CD8-positive, alpha-beta T cell (primary cell): ENCODE measurements at places on chromosomes 3 and 15. TPM values are rescaled to one million over a fixed set of nuclear protein-coding genes. Genes with fewer than 3 reads are reported as not detected.

MAN2A2 gene
- total RNA-seq, result 172 TPM

SLC15A2 gene
- 1.5 TPM for total RNA-seq

PRR20G gene
- not detected for total RNA-seq

KIF15 gene
- total RNA-seq, result 0.64 TPM

- peak; percentile 2 for DNase-seq
Observed at GRCh38 chr15:62306851-62307504, 141.9 kb upstream of the C2CD4B start.

- DNase-seq, result no peak
Observed at GRCh38 chr3:49803465-49804140, 542 bp downstream of the INKA1 start.

GRCh38 chr3:126375835-126376331, 18.7 kb upstream of the KLF15 start:
- no peak for DNase-seq

- DNase-seq, result no peak
Observed at GRCh38 chr3:135159681-135160247, 364.7 kb downstream of the EPHB1 start.

GRCh38 chr15:87827131-87827530, 429.4 kb downstream of the NTRK3 start:
- DNase-seq, result no peak

DNA sequence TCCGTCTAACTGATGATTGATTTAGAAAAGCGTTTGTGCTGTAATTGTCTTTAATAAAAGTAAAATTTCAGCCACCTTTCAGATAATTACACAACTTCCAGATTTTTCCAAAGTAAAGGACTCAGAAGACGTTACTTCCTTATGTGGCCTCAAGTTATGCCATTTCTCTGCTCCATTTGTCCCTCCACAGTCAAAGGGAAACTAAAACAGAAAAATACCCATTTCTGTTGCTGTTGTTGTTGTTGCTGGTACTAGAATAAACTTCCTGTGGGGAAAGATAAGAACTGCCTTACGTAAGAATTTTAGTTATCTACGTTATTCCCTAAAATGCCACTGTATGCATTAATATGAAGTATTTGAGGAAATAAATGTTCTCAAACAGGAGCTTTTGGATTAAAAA, 153.9 kb downstream of the P3H2 start:
- no peak for DNase-seq

DNA sequence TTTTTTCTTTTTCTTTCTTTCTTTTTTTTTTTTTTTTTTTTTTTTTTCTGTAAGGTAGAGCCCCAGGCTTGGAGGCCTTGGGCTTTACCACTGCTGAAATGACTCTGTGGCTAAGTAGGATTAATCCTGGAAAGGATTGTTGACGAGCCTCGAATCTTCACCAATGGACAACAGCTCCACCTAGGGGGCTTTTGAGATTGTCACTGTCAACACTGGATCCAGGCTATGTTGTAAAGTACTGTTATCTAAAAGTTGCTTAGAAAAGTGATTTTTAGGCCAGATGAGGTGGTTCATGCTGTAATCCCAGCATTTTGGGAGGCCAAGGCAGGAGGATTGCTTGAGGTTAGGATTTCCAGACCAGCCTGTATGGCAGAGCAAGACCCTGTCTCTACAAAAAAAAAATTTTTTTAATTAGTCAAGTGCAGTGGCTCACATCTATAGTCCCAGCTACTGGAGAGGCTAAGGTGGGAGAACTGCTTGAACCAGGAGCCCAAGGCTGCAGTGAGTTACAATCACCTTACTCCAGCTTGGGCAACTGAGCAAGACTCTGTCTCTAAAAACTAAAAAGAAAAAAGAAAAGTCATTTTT, 41.6 kb downstream of the KLHL18 start:
- DNase-seq, result peak; percentile 28

- no peak for DNase-seq
Observed at GRCh38 chr3:190911382-190911781, 48.9 kb upstream of the GMNC start.

DNA sequence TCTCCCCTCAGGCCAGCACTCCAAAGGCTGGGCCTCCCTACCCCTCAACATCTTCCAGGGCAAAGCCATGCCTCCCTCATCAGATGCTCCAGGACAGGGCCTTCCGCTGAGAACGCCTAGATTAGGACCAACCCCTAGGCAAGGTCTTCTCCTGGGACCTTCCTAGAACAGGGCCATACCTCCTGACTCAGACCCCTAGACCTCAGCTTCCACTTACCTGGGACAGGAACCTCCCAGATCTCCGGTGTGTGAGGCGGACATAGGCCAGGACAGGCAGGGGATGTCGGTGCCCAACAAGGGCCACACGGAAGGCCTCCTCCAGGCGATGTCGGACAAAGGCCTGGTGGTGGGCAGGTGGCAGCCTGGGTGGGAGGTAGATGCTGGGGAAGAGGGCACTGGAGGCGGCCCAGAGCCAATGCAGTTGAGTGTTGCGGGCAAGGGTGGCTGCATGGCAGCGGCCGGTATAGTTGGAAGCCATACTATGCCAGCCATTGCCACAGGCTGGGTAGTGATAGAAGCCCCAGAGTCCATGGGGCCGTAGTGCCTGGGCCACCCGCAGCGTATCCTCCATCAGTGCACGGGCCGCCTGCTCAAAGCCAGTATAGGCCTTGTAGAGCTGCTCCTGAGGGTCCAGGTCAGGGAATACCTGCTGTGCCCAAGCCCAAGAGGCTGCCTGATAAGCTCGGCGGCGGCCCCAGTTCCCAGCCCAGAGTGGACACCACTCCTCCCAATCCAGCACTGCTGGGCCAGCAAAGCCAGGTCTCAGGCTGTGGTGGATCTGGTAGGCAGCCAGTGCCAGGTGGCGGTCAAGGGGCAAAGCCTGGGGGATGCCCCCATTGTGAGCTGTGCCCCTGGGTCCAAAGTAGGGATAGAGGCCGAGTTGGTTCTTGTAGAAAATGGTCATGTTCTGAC, 2.5 kb upstream of the IFRD2 start:
- DNase-seq, result peak; percentile 14

GRCh38 chr3:112815981-112816380, 30.7 kb downstream of the CD200R1L start:
- DNase-seq, result no peak

DNA sequence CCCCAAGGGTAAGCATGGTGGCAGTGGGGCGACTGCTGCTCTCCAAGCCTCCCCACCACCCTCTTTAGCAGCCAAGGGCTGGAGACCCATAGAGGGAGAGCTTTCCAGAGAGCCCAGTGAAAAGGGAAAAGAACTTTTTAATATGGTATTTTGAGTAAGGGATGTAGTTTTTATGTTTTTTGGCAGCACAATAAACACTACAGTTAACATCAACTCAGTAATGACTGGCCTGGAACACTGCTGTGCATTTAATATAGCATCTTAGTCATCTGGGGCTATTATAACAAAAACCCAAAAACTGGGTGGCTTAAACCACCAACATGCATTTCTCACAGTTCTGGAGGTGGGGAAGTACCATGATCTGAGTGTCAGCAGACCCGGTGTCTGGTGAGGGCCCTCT, 495.8 kb downstream of the GABRG3 start:
- no peak for DNase-seq

- DNase-seq, result no peak
Observed at GRCh38 chr3:24688446-24689148, 193.9 kb upstream of the THRB start.

DNA sequence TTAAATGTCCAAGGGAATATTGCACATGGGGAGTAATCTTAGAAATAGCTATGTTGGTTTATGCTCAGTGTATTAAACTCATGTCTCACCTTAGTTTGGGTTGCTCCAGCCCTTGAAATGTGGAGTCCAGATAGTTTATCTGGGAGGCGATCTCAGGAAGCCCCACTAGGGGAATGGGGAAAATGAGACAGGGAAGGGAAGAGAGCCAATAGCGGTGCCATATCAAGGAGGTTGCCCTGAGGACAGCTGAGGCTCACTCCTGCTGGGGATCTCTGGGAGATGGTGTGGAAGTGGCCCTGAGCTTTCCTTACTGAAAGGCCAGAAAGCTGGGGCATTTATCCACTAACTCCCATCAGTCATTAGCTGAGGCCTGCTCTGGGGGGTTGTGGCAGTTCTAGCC, 43.3 kb upstream of the POLR2M start:
- DNase-seq, result no peak

GRCh38 chr15:88655800-88656488, 17.1 kb downstream of the ISG20 start:
- DNase-seq, result peak; percentile 37

- no peak for DNase-seq
Observed at GRCh38 chr15:33923446-33923845, 44.9 kb upstream of the CHRM5 start.

- no peak for DNase-seq
Observed at GRCh38 chr15:79901958-79902357, 5.1 kb upstream of the MTHFS start.

- no peak for DNase-seq
Observed at GRCh38 chr15:51494411-51495314, 127.9 kb downstream of the DMXL2 start.

DNA sequence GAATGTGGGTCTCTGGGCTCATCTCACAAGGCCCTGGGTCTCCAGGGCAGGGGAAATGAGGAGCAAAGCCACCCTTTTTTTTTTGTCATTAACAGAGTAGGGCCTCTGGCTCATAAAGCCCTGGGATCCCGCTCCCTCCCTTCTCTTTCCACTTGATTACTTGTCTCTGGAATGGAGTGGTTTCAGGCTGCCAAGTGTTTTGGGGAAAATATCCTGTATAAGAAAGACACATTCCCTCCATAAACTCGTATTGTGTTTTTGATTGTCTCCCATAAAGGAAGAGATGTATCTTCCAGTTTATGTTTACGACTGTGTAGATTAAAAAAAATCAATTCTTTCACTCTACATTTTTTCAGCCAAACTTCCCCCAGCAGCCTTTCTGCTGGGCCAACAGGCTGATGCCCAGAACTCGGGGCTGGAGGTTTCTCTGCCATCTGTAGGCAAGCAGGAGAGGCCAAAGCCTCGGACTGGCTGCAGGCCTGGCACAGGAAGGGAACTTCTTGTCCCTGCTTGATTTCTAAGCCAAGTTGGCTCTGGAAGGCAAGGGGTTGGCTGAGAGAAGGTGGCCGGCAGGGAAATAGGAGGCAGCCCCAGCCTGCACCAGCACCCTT, 49.4 kb upstream of the INSYN1 start:
- DNase-seq, result no peak

GRCh38 chr3:175193815-175194518, 334.8 kb downstream of the NAALADL2 start:
- DNase-seq, result no peak

GRCh38 chr3:180282386-180282785, 245.6 kb upstream of the PEX5L start:
- DNase-seq, result no peak

DNA sequence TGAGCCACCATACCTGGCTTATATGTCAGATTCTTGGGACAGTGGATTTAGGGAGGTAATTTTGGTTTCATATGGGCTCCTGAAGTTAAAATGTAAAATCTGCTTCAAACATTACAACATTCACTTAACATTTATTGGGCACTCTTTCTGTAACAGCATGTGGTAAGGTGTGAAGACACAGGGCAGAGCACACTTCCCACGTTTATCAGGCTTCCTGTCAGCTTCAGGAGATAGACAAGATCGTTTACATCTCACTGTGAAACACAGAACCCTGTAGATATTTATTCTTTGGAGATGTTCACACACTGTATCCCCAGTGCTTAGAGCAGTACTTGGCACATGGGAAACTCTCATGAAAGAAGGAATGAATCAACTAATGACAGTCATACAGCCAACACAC, 426.0 kb upstream of the RARB start:
- DNase-seq, result no peak

DNA sequence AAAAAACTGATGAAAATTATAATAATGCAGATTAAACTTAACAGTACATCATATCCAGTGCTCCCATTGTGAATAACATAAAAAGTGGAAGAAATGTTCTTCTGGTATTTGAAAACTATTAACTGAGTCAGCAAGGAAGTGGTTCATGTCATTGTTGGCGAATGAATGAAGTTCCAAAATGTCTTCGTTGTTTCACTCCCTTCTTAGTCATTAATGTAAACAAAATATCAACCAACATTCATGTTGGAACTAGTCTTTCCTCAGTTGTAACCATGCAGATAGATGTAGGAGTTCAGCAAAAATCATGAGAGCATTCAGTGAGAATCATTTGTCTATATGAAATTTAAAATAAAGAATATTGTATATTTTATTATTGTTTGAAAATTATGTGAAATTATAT, 44.1 kb upstream of the ICE2 start:
- no peak for DNase-seq

DNA sequence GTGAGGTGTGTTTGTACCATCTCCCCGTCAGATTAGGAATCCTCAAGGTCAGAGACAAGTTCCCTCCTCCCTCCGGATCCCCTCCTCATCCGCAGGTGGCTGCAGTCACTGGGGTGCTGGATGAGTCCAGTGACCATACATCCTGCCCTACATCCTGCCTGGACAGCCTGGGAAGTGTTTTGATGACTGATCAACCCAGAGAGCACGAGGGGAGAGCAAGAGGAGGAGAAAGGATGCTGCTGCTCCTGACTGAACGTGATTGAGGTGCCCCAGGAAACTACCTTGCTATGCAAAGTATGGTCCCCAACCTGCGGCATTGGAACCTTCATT, 65.1 kb downstream of the SLC12A8 start:
- DNase-seq, result no peak

GRCh38 chr15:39588531-39589192, 7.8 kb downstream of the THBS1 start:
- no peak for DNase-seq
